ENCODE measurements at places on chromosomes 4 and X. TPM values are rescaled to one million over a fixed set of nuclear protein-coding genes. Genes with fewer than 3 reads are reported as not detected.

Gene TKTL2
- total RNA-seq = not detected

Gene TMEM271
- not detected for total RNA-seq

Gene EPHA5
- total RNA-seq = not detected

Gene LAMP2
- total RNA-seq = 13.4 TPM

Gene ZMAT1
- total RNA-seq = 20.2 TPM

Gene MAP3K15
- total RNA-seq = not detected

Gene APEX2
- 7.2 TPM for total RNA-seq

Gene SPOCK3
- not detected for total RNA-seq

Gene CDX4
- not detected for total RNA-seq

Gene GPR50
- not detected for total RNA-seq

Gene PF4V1
- total RNA-seq = not detected

Gene FAM200B
- 22.1 TPM for total RNA-seq

Gene CCNB3
- total RNA-seq = 0.39 TPM

Gene SLC9A7
- 3.2 TPM for total RNA-seq

Gene TASL
- 0.41 TPM for total RNA-seq

Gene ABLIM2
- 2.5 TPM for total RNA-seq

Gene ATOH1
- total RNA-seq = not detected

Gene TCEAL9
- not detected for total RNA-seq

Gene ETDA
- not detected for total RNA-seq

Gene MAGEA8
- total RNA-seq = not detected

Gene STK32B
- total RNA-seq = not detected

Gene RHOXF2B
- total RNA-seq = not detected

Gene MAGED4
- 0.28 TPM for total RNA-seq

Gene TMEM144
- total RNA-seq = 0.45 TPM

Gene HMX1
- total RNA-seq = not detected

Gene TRPC3
- not detected for total RNA-seq

Gene HS3ST1
- total RNA-seq = not detected

Gene REELD1
- total RNA-seq = 1.7 TPM

Gene ATP2B3
- not detected for total RNA-seq

Gene MAGEB17
- total RNA-seq = not detected

Gene CENPI
- total RNA-seq = 0.49 TPM

Gene ZNF732
- not detected for total RNA-seq

Gene IBSP
- not detected for total RNA-seq

Gene ABRAXAS1
- 19.5 TPM for total RNA-seq

Gene UGT2B15
- not detected for total RNA-seq

Gene CNKSR2
- total RNA-seq = 14.8 TPM

Gene SPANXB1
- total RNA-seq = not detected

Data from CD4-positive, alpha-beta T cell (primary cell).